NCI-H1417 treated with DMSO at 0.1 percent for 48 hours (cell line): ENCODE measurements at places on chromosomes 1 and 21.

GRCh38 chr1:230188826-230189225 lies 121.8 kb downstream of the GALNT2 start:
- no peak for DNase-seq

DNA sequence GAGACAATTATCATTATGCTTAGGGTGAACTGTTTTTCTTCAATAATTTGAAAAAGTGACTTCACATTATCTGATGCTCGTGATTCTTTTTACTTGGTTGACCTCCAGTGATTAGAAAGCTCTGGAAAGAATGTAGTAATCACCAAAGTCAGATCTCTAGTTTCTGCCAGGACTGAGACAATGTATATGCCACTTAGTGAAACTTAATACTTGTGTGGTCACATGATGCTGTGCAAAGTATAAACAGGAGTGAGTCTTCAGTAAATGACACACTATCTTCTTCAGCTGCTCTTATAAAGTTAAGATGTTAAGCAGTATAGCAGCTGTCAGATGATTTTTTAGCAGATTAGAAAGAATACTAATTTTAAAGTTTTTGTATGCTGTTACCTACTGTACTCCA lies 17.2 kb downstream of the VCAM1 start:
- DNase-seq: no peak

GRCh38 chr1:39450956-39451606 lies 40.4 kb upstream of the BMP8A start:
- no peak for DNase-seq

- no peak for DNase-seq
Measured at GRCh38 chr1:171107262-171107940, 16.7 kb downstream of the FMO3 start.
